Neural progenitor cell (in vitro differentiated cells): ENCODE measurements at places on chromosomes 6 and 20. TPM values are rescaled to one million over a fixed set of nuclear protein-coding genes. Genes with fewer than 3 reads are reported as not detected.

DNA sequence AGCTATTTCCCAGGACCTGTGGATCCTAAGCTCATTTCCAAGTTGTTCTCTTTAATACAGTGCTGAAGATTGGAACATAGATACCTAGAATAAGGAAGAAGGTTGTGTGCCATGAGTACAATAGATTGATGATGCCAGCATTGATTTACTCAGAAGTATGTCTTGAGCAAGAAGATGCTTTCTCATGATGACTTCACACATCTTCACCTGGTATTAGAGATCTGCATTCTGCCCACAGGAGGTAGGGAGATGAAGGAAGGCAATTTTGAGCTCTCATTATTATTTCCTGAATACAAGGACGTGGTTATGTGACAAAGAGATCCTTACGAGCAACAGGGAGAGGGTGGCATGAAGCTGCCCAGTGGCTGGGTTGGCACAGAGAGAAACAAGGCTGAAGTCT, 20.0 kb upstream of the ZNF165 start:
- H3K27ac ChIP-seq: no peak overlapping the region
- no peak overlapping the region for H3K4me3 ChIP-seq
- no peaks in the 10 kb centered on the region for H3K36me3 ChIP-seq
- peaks cover 20% of the 10 kb centered on the region for H3K27me3 ChIP-seq
- no peaks in the 10 kb centered on the region for H3K4me1 ChIP-seq

- H3K4me3 ChIP-seq: peak overlapping the region; percentile 99
- no peaks in the 10 kb centered on the region for H3K36me3 ChIP-seq
- no peak for DNase-seq
These were observed 1.3 kb upstream of the TAB2 start for GRCh38 chr6:149316108-149316727.

LY6G5B gene
- total RNA-seq: 2.8 and 8.6 TPM in 2 replicates

NOP56 gene
- 246 and 288 TPM in 2 replicates for total RNA-seq

- H3K27me3 ChIP-seq: no peaks in the 10 kb centered on the region
- H3K4me1 ChIP-seq: no peaks in the 10 kb centered on the region
- no peak for DNase-seq
- H3K36me3 ChIP-seq: no peaks in the 10 kb centered on the region
These were observed 72.0 kb downstream of the DACT2 start for GRCh38 chr6:168247443-168248147.

PRKN gene
- total RNA-seq: 2.2 and 2.8 TPM in 2 replicates

GRCh38 chr6:32176476-32177182, 745 bp upstream of the AGPAT1 start:
- peaks cover 24% of the 10 kb centered on the region for H3K4me1 ChIP-seq
- H3K27me3 ChIP-seq: no peaks in the 10 kb centered on the region
- DNase-seq: no peak
- no peaks in the 10 kb centered on the region for H3K36me3 ChIP-seq

LINC00237 gene
- not detected in 2 replicates for total RNA-seq

CSTF1 gene
- total RNA-seq: 72.7 and 87.2 TPM in 2 replicates

IP6K3 gene
- 2.9 and 4.6 TPM in 2 replicates for total RNA-seq

GRCh38 chr6:153538491-153538890, 407.4 kb upstream of the RGS17 start:
- no peaks in the 10 kb centered on the region for H3K27me3 ChIP-seq
- H3K36me3 ChIP-seq: no peaks in the 10 kb centered on the region
- no peaks in the 10 kb centered on the region for H3K4me1 ChIP-seq

MOG gene
- total RNA-seq: not detected in 2 replicates

BPIFA1 gene
- not detected in 2 replicates for total RNA-seq

DNA sequence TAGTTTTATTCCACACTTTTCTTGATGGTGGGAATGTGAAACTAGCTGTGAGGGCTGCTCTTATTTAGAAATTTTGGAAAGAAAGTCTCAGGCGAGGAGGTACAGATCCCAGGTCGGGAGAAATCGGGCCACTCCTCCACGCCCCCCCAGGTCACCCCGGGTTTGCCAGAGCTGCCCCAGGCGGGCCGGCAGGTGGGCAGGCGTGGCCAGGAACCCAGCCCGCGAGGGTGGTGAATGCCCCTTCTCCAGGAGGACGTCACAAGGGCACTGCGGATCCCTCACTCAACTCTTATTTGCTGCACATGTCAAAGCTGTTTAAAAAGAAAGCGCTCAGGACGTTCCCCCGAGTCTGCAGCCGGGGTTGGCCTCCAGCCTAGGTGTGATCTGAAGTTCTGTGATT, 60.5 kb upstream of the SLCO4A1 start:
- no peak overlapping the region for H3K27ac ChIP-seq
- no peaks in the 10 kb centered on the region for H3K4me1 ChIP-seq
- H3K36me3 ChIP-seq: no peaks in the 10 kb centered on the region
- DNase-seq: no peak
- peaks cover 5% of the 10 kb centered on the region for H3K27me3 ChIP-seq
- H3K4me3 ChIP-seq: no peak overlapping the region

GRCh38 chr6:144331491-144331969, 46.4 kb downstream of the UTRN start:
- H3K27ac ChIP-seq: no peak overlapping the region
- H3K4me1 ChIP-seq: peaks cover 8% of the 10 kb centered on the region
- no peaks in the 10 kb centered on the region for H3K27me3 ChIP-seq
- no peak overlapping the region for H3K4me3 ChIP-seq
- no peak for DNase-seq

- no peak overlapping the region for H3K27ac ChIP-seq
- no peak for DNase-seq
- H3K4me3 ChIP-seq: no peak overlapping the region
- H3K4me1 ChIP-seq: no peaks in the 10 kb centered on the region
- H3K36me3 ChIP-seq: no peaks in the 10 kb centered on the region
- H3K27me3 ChIP-seq: no peaks in the 10 kb centered on the region
These were observed 7.9 kb downstream of the PEX6 start for GRCh38 chr6:42970871-42971612.

GRCh38 chr20:21684671-21685070, 20.8 kb upstream of the PAX1 start:
- H3K4me1 ChIP-seq: no peaks in the 10 kb centered on the region
- no peak overlapping the region for H3K27ac ChIP-seq
- H3K36me3 ChIP-seq: no peaks in the 10 kb centered on the region
- DNase-seq: no peak

PACSIN1 gene
- 0.41 and 1.8 TPM in 2 replicates for total RNA-seq

GRCh38 chr20:703006-703405, 27.4 kb upstream of the SCRT2 start:
- no peaks in the 10 kb centered on the region for H3K36me3 ChIP-seq
- H3K27ac ChIP-seq: no peak overlapping the region
- peaks cover 12% of the 10 kb centered on the region for H3K4me1 ChIP-seq
- no peak for DNase-seq
- no peak overlapping the region for H3K4me3 ChIP-seq
- H3K27me3 ChIP-seq: no peaks in the 10 kb centered on the region

GRCh38 chr6:136654086-136654485, 103.9 kb upstream of the MAP7 start:
- H3K27me3 ChIP-seq: no peaks in the 10 kb centered on the region
- H3K36me3 ChIP-seq: no peaks in the 10 kb centered on the region
- no peak overlapping the region for H3K4me3 ChIP-seq
- H3K27ac ChIP-seq: no peak overlapping the region
- DNase-seq: no peak

DNA sequence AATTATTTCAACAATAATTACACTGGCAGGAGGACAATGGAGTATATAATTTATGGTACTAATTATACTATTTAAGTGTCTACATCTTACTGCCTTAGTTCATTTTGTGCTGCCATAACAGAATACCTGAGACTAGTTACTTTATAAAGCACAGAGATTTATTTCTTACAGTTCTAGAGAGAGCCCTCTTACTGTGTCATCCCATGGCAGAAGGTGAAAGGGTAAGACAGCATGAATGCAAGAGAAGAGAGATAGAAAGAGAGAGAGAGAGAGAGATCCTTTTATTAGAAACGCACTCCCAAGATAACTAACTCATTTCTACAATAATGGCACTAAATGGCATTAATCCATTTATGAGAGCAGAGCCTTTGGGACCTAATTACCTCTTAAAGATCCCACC, 314.7 kb downstream of the EPM2A start:
- no peak overlapping the region for H3K4me3 ChIP-seq
- H3K27me3 ChIP-seq: no peaks in the 10 kb centered on the region
- no peaks in the 10 kb centered on the region for H3K36me3 ChIP-seq
- peaks cover 4% of the 10 kb centered on the region for H3K4me1 ChIP-seq
- DNase-seq: no peak
- H3K27ac ChIP-seq: no peak overlapping the region

OR2B6 gene
- 0.22 TPM in 1 of 2 replicates, not detected in the other for total RNA-seq

DNA sequence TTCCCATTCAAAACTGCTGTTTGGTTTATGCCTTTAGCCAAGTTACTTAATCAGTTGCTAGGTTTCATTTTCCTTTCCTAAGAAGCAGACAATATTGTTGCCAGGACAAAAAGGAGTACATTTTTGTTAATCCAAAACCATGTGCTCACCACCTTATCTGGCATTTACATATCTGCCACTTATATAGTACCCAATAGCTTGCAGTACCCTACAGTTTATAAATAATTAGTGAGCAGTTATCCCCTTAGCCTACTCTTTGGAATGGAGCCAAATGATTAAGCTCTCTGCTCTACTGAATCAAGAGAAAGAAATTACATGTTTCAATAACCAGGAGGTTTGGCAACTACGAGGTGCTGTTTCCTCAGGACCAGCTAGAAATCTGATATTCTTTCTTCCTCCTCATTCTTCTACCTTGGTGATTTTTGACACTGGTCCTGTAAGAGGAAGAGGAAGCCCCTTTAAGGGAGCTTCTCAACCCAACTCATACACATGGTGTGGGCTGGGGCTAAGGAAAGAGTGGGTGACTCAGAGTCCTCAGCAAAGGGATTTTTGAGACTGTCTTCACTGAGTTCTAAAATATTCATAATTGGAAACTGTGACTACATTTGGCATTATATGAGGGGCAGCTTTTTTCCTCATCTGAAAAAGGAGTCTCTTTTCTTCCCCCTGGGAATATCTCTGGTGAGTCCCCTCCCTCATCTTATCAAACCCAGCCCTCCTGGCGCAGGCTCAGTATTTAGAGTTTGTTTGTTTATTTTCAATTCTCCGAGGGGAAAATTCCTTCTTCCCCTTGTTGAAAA, 1.5 kb downstream of the ZNFX1 start:
- no peak overlapping the region for H3K27ac ChIP-seq
- peaks cover 10% of the 10 kb centered on the region for H3K36me3 ChIP-seq
- H3K4me1 ChIP-seq: peaks cover under 1% of the 10 kb centered on the region
- H3K27me3 ChIP-seq: no peaks in the 10 kb centered on the region
- H3K4me3 ChIP-seq: peak overlapping the region; percentile 84
- DNase-seq: no peak

DNA sequence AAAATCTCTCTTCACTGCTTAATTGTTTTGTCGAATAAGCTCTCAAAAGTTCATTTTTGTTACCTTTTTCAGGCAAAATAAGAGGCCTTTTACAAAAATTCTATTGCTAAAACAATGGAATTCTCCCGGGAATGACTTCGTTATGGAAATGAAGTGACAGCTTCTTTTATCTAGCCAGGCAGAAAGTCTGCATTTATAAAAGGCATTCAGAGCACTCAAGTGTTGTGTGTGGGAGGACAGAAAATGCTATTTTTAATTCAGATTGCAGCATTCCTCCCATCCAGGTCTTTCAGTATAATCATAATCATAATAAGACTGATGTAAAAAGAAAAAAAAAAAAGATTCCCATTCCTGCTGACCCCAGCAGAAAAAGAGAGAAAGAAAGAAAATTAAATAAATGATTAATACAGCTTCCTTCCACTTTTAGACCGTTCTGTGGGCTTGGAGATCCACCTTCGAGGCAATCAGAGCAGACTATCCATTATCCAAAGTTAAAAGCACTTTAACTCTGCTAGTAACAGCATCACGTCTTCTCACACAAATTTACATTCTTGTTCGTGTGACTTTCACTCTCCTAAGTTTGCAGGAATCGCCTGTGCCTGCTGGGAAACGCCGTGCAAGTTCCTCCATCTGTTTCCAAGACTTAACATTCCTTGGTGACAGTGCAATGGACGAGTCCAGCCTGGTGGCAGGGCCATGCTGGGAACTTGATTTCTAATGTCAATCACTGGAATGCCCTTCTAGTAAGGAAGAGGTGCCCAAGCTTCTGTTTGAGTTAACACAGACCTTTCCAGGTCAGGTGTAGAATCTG, 258.8 kb downstream of the GMPR start:
- no peaks in the 10 kb centered on the region for H3K27me3 ChIP-seq
- no peak overlapping the region for H3K4me3 ChIP-seq
- peak; percentile 21 for DNase-seq
- no peak overlapping the region for H3K27ac ChIP-seq

MAPK13 gene
- total RNA-seq: 0.13 and 1.1 TPM in 2 replicates

- no peak for DNase-seq
- H3K4me3 ChIP-seq: no peak overlapping the region
- H3K36me3 ChIP-seq: no peaks in the 10 kb centered on the region
- no peak overlapping the region for H3K27ac ChIP-seq
- no peaks in the 10 kb centered on the region for H3K27me3 ChIP-seq
These were observed 12.5 kb downstream of the ENTPD6 start for GRCh38 chr20:25207960-25208534.

CBLN4 gene
- not detected in 2 replicates for total RNA-seq

LKAAEAR1 gene
- 0.99 TPM in 1 of 2 replicates, not detected in the other for total RNA-seq

DNA sequence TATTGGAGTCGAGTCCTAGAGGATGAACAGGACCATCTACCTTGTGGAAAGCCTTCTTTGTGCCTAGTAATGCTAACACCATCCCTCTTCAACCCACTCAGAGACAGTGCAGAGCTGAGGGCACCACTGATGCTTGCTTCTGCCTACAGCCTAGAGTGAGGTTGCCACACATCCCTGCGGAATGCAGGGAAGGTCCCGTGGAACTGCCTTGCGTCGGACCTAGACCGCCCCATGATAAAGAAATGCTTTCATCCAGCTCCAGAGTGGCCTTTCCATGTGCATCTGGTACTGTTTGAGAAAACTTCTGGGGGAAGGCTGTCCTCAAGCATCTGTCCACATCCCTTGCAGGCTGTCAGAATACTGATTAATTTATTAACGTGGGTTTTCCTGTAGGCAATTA, 168.4 kb downstream of the PHACTR1 start:
- DNase-seq: no peak
- peaks cover 36% of the 10 kb centered on the region for H3K4me1 ChIP-seq
- no peaks in the 10 kb centered on the region for H3K27me3 ChIP-seq
- H3K36me3 ChIP-seq: no peaks in the 10 kb centered on the region
- no peak overlapping the region for H3K4me3 ChIP-seq

PI3 gene
- not detected in 2 replicates for total RNA-seq

COX4I2 gene
- total RNA-seq: not detected in 2 replicates

GRCh38 chr6:5698318-5698717, 308.4 kb downstream of the NRN1 start:
- no peaks in the 10 kb centered on the region for H3K36me3 ChIP-seq
- H3K27ac ChIP-seq: no peak overlapping the region
- H3K4me1 ChIP-seq: no peaks in the 10 kb centered on the region

C6orf58 gene
- not detected in 2 replicates for total RNA-seq

DNA sequence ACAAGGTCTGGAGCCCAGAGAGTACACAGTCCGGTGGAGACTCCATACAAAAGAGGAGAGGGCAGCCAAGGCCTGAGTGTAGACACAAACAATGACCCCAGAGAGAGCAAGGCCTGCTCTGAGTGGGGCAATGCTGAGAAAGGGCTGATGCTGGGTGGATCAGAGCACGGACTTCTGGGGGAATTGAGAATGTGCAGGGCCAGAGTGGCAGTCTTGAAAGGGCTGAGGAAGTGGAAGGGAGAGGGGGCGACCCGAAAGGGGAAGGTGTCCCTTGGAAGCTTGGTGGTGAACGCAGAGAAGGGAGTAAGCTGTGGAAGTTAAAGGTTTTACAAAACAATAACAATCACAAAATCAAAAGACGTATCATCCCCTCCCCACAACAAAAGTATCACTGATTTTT, 12.0 kb upstream of the GRM4 start:
- H3K27ac ChIP-seq: no peak overlapping the region
- no peak for DNase-seq
- no peaks in the 10 kb centered on the region for H3K36me3 ChIP-seq
- peaks cover 39% of the 10 kb centered on the region for H3K27me3 ChIP-seq

- no peak overlapping the region for H3K4me3 ChIP-seq
- H3K4me1 ChIP-seq: no peaks in the 10 kb centered on the region
- no peaks in the 10 kb centered on the region for H3K36me3 ChIP-seq
- H3K27me3 ChIP-seq: no peaks in the 10 kb centered on the region
- H3K27ac ChIP-seq: no peak overlapping the region
These were observed 83.7 kb upstream of the MPC1 start for GRCh38 chr6:166466178-166467122.
